Sciatic nerve (tissue), 2 donors: ENCODE measurements at places on chromosomes 5 and 9.

GRCh38 chr5:548256-548655 is 24.0 kb upstream of the SLC9A3 start:
- peak; percentile 48 for DNase-seq

- no peak for DNase-seq
These were observed 187.7 kb downstream of the BRINP1 start for GRCh38 chr9:119181561-119181960.

GRCh38 chr9:129757045-129757444 is 4.2 kb upstream of the PTGES start:
- no peak for DNase-seq

GRCh38 chr9:107025260-107026035 is 162.5 kb downstream of the ZNF462 start:
- no peak for DNase-seq

DNA sequence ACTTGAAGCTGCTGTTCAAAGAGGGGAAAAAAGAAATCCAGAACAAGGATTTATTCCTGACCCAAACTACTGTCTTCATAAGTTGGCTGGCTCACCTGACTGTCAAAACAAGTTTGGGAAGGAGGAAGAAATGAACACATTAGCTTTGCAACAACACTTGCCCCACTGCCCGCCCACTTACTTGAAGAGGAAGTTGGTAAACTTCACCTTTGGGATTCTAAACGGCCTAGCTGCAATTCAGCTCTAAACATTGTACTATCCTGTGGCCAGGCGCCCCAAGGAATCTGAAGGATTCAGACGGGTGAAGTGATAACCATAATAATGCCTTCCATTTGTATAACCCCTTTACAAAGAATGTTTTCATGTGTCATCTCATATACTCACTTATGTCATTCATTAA is 199.4 kb downstream of the ARRDC3 start:
- DNase-seq: no peak
